ENCODE measurements at places on chromosomes 11 and 22. TPM values are rescaled to one million over a fixed set of nuclear protein-coding genes. Genes with fewer than 3 reads are reported as not detected.

Gene GLYAT
- total RNA-seq: 0.54 TPM

- no peaks in the 10 kb centered on the region for H3K27me3 ChIP-seq
- no peaks in the 10 kb centered on the region for H3K36me3 ChIP-seq
- H3K4me3 ChIP-seq: no peak overlapping the region
- H3K4me1 ChIP-seq: no peaks in the 10 kb centered on the region
- no peak overlapping the region for H3K27ac ChIP-seq
- DNase-seq: no peak
Measured at GRCh38 chr11:5284637-5285036, 14.9 kb upstream of the HBE1 start.

DNA sequence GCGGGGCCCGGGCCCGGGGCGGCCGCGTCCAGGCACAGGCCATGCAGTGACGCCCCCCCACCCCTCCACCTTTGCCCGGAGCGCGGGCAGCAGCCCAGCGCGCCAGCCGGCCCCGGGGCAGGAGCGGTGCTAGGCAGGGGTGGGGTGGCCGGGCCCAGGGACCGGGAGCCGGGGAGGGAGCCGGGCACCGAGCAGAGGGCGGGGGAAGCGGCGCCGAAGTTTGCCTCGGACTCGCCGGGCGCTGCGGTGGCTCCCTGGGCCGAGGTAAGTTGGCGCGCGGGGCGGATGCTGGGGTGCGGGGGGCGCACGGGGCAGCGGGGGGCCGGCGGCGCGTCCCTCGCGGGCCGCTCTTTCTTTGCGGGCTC is 332 bp downstream of the TEAD1 start:
- H3K36me3 ChIP-seq: no peaks in the 10 kb centered on the region
- DNase-seq: no peak

DNA sequence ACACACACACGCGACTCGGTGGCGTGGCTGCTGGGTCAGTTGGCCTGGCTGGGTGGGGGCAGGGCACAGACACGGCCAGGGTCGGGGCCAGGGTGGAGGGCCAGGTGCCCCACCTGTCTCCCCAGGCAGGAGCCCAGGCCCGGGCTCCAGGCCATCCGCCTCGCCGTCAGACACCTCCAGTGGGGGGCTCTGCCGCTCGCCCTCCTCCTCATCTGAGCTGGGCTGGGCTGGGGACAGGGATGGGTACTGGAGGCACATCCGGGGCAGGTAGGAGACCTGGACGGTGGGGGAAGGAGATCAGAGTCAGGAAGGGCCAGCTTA is 6.2 kb upstream of the MYBPC3 start:
- H3K4me1 ChIP-seq: peaks cover 5% of the 10 kb centered on the region
- DNase-seq: no peak
- H3K36me3 ChIP-seq: no peaks in the 10 kb centered on the region
- no peak overlapping the region for H3K27ac ChIP-seq
- no peak overlapping the region for H3K4me3 ChIP-seq
